AML-193 (cell line): ENCODE measurements at places on chromosomes 2 and 18.

DNA sequence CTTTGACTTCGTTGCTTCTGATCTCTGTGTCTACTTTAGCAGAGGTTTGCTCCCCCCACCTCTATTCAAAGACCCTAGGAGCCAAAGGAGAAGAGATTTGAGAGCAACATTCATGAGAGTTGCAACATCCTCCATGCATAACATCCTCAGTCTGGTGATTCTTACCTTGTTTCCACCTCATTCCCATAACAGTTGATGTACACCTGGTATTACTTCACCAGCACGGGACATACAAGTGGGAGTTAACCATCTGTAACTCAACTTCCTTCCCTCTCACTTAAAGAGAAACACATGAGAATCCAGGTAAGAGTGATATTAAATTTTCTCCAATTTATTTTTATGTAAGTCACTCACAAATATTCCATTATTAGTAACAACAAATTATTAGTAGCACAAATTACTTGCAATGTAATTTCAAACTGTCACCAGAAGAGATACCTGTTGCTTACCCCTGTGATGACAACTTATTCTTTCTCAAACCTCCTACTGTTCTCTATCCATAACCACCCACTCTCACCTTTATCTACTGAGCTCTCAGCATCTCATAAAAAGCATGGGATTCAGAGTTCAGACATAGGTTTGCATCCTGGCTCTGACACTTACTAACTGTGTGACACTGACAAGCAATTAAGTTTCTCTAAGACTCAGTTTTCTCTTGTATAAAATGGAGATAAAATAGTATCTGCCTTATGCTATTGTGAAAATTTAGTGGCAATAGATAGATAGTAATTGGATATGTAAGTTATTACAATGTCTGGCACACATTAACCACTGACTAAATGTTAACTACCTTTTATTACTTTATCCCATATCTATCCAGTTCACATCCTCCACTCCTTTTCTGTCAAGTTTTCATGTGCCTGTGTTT lies 184.6 kb upstream of the SRD5A2 start:
- DNase-seq, result no peak

GRCh38 chr18:11872479-11873136 lies 21.4 kb downstream of the CHMP1B start:
- DNase-seq, result no peak

GRCh38 chr2:20609995-20610357 lies 40.9 kb downstream of the HS1BP3 start:
- no peak for DNase-seq

DNA sequence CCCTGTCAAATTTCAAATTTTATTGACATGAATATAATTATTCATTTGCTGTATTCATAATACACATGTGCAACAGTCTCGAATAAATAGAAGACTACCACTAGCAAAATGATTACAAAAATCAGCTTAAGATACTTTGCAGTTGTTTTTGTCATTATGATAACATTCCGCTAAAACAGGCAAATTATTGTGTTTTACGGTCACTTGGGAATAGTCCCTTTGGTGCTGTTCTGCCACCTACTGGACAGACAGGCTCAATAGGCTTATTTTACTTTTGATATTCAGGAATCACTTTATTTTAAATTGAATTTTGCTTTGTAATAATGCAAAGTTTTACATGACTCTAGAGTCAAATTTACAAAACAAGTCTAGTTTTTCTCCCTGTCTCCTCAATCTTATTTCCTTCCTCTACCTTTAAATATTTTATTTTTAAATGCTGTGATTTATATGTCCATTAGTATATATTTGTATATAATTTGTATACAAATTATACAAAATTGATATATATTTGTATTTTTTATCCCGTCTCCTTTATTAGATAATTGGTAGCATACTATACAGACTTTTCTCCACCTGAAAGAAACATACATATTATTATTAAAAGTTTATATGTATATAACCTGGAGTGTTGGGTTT lies 456.3 kb downstream of the DLGAP1 start:
- peak; percentile 57 for DNase-seq

DNA sequence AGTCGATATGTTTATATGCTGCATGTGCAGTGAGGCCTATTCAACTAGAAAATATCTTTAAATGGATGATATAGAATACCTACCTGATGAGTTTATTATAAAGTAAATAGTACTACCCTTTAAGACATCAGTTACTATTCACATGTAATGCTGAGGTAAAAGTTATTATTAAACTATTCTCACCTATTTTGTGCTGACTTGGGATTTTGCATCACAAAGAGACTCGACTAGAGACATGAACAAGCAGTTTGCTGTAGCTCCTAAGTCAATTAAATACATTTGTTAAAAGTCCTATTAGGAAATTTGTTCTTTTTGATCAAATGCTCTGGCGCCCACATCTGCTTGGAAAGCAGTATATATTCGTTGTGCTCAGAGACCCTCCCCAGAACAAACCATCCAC lies 164.1 kb downstream of the CCDC85A start:
- DNase-seq, result no peak

DNA sequence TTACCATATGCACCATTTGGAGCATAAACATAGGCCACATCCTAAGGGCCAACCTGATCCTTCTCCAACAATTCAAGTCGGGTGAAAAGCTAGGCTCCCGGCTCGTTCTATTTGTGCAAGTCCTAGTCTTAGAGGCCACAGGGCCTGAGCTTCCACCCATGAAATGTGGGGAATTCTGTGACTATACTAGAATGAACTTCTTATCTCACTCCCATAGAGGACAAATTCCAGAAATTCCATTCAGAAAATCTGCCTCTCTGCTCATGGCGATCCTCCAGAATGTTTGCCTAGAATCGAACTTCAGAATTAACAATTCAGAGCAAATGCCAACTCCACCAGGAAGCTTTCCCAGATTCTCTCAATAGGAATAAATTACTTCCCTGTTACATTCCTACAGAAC lies 187.9 kb downstream of the BCL11A start:
- DNase-seq, result no peak
